ENCODE measurements at places on chromosomes 7 and 10. TPM values are rescaled to one million over a fixed set of nuclear protein-coding genes. Genes with fewer than 3 reads are reported as not detected.

DNA sequence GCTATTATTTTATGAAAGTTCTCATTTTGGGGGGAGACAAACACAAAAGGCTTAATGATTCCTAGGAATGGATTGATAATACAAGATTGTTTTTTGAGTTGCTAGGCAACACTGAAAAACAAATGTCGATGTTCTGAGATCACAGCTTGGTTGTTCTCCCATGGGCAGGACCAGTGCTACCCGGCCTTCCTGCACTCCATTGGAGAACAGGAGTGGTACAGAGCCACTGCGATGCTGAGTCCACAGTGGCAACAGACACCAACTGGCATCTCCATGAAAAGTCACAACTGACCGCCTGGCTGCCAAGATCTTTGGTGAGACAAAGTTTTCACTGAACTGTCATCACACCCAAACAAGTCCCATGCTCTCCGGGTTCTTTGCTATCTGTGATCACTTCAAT, 68.9 kb upstream of the NMT2 start:
- no peaks in the 10 kb centered on the region for H3K27me3 ChIP-seq
- peaks cover 13% of the 10 kb centered on the region for H3K4me1 ChIP-seq
- no peak overlapping the region for H3K4me3 ChIP-seq
- no peak for DNase-seq
- H3K36me3 ChIP-seq: peaks cover 2% of the 10 kb centered on the region

DNA sequence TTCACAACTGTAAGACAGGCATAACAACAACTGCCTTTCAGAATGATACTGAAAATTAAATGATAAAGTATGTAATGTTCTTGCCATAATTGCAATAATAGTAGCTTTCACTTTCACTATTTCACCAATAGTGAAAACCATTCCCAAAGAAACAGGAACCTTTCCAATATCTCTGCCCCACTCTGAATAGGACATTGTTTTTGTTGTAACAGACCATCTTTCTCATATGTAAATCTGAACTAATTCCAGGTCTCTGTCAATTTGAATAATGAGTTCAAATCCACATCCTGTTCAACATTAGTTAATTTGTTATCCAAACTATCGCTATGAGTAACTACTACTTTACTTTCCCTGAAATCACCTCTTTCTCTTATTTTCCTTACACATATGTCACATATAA, 148.0 kb downstream of the LRRN3 start:
- H3K4me1 ChIP-seq: peaks cover 9% of the 10 kb centered on the region
- no peaks in the 10 kb centered on the region for H3K27me3 ChIP-seq
- H3K27ac ChIP-seq: no peak overlapping the region
- H3K4me3 ChIP-seq: no peak overlapping the region

DNA sequence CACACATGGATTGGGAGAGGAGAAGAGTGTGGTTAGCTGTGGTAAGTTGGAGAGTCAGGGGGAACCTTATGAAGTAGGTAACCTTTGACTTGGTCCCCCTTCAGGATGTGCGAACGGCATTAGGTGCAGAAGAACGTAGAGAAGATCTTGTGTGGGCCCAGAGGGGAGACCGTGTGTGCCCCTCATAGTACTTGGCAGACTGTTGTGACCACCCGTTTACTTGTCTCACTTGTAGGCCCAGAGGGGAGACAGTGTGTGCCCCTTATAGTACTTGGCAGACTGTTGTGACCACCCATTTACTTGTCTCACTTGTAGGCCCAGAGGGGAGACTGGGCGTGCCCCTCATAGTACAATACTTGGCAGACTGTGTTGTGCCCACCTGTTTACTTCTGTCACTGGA, 2.6 kb downstream of the GTPBP4 start:
- peak overlapping the region; percentile 97 for H3K4me3 ChIP-seq
- H3K4me1 ChIP-seq: peaks cover 29% of the 10 kb centered on the region
- H3K27me3 ChIP-seq: no peaks in the 10 kb centered on the region
- no peak for DNase-seq
- H3K27ac ChIP-seq: no peak overlapping the region
- peaks cover 10% of the 10 kb centered on the region for H3K36me3 ChIP-seq

- no peak overlapping the region for H3K27ac ChIP-seq
- H3K4me1 ChIP-seq: no peaks in the 10 kb centered on the region
- no peaks in the 10 kb centered on the region for H3K27me3 ChIP-seq
- DNase-seq: no peak
- H3K4me3 ChIP-seq: no peak overlapping the region
- no peaks in the 10 kb centered on the region for H3K36me3 ChIP-seq
Observed at GRCh38 chr7:97421307-97421930, 303.9 kb downstream of the SDHAF3 start.

DNA sequence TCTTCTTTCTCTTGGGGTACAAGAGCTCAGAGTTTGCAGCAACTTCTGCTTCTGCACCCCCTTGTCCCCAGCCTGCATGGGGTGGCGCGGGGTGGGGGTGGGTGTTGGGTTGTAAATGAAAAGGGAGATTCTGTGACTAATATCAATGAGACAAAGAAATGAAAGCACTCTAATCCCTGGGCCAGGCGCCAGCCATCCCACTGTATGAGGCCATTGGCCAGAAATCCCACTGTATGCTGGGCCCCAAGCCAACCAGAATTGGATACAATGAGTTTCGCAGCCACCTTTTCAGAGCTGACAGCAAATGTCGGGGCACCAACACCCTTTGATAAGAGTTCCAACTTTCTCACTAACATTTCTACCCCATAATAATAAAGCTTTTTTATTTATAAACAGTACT, 10.9 kb upstream of the PTN start:
- no peak overlapping the region for H3K4me3 ChIP-seq
- no peaks in the 10 kb centered on the region for H3K27me3 ChIP-seq
- no peak for DNase-seq
- no peaks in the 10 kb centered on the region for H3K36me3 ChIP-seq
- no peak overlapping the region for H3K27ac ChIP-seq

DNA sequence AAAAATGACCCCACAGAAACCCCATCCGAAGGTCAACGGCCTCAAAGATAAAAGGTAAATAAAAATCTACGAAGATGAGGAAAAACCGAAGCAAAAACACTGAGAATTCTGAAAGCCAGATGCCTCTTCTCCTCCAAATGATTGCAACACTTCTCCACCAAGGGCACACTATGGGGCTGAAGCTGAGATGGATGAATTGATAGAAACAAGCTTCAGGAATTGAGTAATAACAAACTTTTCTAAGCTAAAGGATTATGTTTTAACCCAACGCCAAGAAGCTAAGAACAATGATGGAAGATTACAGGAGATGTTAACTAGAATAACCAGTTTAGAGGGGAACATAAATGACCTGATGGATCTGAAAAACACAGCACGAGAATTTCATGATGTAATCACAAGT, 127.8 kb downstream of the MACC1 start:
- H3K27ac ChIP-seq: no peak overlapping the region
- peaks cover 1% of the 10 kb centered on the region for H3K36me3 ChIP-seq
- H3K4me1 ChIP-seq: no peaks in the 10 kb centered on the region
- no peak for DNase-seq
- H3K27me3 ChIP-seq: no peaks in the 10 kb centered on the region

GRCh38 chr7:106870983-106871410, 5.9 kb downstream of the PIK3CG start:
- no peaks in the 10 kb centered on the region for H3K27me3 ChIP-seq
- peaks cover 59% of the 10 kb centered on the region for H3K4me1 ChIP-seq
- peak overlapping the region; percentile 86 for H3K27ac ChIP-seq
- H3K36me3 ChIP-seq: peaks cover 14% of the 10 kb centered on the region
- no peak for DNase-seq
- peak overlapping the region; percentile 60 for H3K4me3 ChIP-seq

The FGFBP3 gene
- 1.7 TPM for total RNA-seq

The LMOD2 gene
- not detected for total RNA-seq

The DDC gene
- not detected for total RNA-seq

The NRAP gene
- total RNA-seq: not detected

The LEP gene
- total RNA-seq: not detected

Measured in T-helper 17 cell (primary cell).